Adrenal gland (tissue), 19 donors: ENCODE measurements at places on chromosomes 16 and 17. TPM values are rescaled to one million over a fixed set of nuclear protein-coding genes. Genes with fewer than 3 reads are reported as not detected.

GRCh38 chr17:7549401-7550055 lies 670 bp downstream of the TNFSF12 start:
- peak overlapping the region; percentile 81 for H3K27ac ChIP-seq
- no peak for DNase-seq
- no peaks in the 10 kb centered on the region for H3K36me3 ChIP-seq
- peaks cover 21% of the 10 kb centered on the region for H3K4me1 ChIP-seq

DNA sequence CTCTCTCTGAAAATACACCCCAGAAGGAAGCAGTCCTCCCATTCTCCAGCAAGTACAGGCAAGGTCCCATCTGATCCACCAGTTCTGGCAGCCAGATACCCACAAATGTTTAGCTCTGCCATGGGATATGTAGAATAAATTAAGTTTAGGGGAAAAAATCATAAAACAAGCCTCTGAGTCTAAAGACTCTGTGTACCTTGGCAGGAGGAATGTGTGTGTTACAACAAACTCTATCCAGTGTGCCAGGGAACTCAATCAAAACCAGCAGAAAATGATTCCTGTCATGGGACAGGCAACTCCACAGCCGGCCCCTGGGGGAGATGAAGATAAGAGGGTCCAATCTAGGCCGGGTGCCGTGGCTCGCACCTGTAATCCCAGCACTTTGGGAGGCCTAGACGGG lies 73.4 kb downstream of the MRM3 start:
- no peak for DNase-seq
- H3K27ac ChIP-seq: no peak overlapping the region
- H3K4me3 ChIP-seq: no peak overlapping the region
- H3K36me3 ChIP-seq: no peaks in the 10 kb centered on the region
- H3K4me1 ChIP-seq: no peaks in the 10 kb centered on the region

GRCh38 chr17:57464191-57464864 lies 208.0 kb downstream of the MSI2 start:
- no peaks in the 10 kb centered on the region for H3K27me3 ChIP-seq

Gene ASPHD1
- 8.7 TPM for total RNA-seq
